ENCODE measurements at places on chromosomes 3 and 15. TPM values are rescaled to one million over a fixed set of nuclear protein-coding genes. Genes with fewer than 3 reads are reported as not detected.

DNA sequence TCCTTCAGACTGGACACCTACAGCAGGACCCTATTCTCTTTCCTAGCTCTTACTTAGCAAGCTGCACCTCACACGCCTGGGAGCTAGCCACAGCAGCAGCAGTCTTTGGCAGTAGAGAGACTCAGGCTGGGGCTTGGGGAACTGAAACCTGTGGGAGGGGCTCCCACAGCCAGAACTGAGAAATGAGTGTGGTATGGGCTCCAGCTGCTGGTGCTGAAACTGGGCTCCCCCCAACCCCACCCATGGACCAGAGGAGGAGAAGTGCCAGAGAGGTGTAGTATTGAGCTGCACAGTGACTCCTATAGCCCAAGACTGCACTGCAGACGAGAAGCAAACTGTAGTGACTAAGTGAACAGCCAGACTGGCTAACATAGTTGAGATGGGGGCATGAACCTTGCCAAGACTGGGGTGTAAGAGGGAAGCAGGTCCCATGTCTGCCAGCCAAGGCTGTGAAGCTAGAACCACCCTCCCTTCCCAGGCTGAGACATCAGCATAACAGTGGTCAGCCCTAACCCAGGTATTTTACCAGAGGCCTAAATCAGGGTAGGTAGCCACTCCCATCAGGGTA, 62.5 kb downstream of the MYO5A start:
- no peaks in the 10 kb centered on the region for H3K27me3 ChIP-seq
- no peak for DNase-seq
- no peaks in the 10 kb centered on the region for H3K36me3 ChIP-seq
- no peaks in the 10 kb centered on the region for H3K4me1 ChIP-seq
- H3K27ac ChIP-seq = no peak overlapping the region

- peaks cover 41% of the 10 kb centered on the region for H3K4me1 ChIP-seq
- DNase-seq = no peak
- H3K36me3 ChIP-seq = no peaks in the 10 kb centered on the region
- no peaks in the 10 kb centered on the region for H3K27me3 ChIP-seq
- no peak overlapping the region for H3K27ac ChIP-seq
- no peak overlapping the region for H3K4me3 ChIP-seq
Measured at GRCh38 chr3:78666470-78666800, 1101.4 kb downstream of the ROBO1 start.

DNA sequence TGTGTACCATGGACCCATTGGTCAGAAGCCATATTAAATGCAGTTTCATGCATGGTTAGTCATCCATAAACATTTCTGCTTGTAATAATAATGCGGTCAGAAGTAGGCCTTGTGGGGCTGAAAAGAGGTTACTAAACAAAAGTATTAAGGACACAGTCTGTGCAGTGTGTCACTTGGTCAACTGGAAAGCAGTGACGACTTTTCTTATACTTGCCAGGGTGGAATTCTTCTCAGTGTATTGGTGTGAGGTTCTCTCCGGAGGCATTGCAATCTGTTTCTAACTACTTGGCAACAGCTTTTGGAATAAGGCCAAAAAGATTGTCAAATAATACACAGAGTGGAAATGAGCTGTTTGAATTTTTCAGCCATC, 46.8 kb downstream of the CHL1 start:
- no peaks in the 10 kb centered on the region for H3K36me3 ChIP-seq
- peak; percentile 2 for DNase-seq
- no peaks in the 10 kb centered on the region for H3K27me3 ChIP-seq
- H3K27ac ChIP-seq = no peak overlapping the region
- H3K4me1 ChIP-seq = no peaks in the 10 kb centered on the region

Gene ALCAM
- total RNA-seq = 36.8 TPM

All from A673 (cell line).